Vagina (tissue), 2 donors: ENCODE measurements at places on chromosomes 16 and 17.

- no peak for DNase-seq
These were observed 67.6 kb downstream of the KPNA2 start for GRCh38 chr17:68103148-68103547.

GRCh38 chr16:27462846-27463682 is 61.1 kb downstream of the IL21R start:
- DNase-seq = no peak

DNA sequence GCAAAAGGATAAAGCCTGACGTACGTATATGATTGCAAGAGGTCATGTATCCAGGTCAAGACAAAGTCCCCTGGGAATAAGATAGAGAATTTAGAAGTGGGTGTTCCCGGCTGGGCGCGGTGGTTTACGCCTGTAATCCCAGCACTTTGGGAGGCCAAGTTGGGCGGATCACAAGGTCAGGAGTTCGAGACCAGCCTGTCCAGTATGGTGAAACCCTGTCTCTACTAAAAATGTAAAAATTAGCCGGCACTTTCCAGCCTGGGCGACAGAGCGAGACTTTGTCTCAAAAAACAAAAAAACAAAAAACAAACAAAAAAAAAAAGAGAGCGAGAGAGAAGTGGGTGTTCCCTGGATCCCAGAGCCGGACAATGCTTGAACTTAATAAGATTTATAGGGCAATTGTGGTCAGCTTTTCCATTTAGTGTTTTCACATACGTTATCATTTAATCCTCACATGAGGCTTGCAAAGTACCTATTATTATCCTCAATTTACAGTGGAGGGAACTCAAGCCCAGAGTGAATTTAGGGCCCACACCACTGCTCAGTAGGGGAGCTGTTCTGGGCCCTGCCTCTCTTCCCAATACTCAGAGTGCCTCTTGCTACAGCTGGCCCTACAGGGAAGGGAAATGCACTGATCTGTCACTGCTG is 481 bp upstream of the GLTPD2 start:
- no peak for DNase-seq

DNA sequence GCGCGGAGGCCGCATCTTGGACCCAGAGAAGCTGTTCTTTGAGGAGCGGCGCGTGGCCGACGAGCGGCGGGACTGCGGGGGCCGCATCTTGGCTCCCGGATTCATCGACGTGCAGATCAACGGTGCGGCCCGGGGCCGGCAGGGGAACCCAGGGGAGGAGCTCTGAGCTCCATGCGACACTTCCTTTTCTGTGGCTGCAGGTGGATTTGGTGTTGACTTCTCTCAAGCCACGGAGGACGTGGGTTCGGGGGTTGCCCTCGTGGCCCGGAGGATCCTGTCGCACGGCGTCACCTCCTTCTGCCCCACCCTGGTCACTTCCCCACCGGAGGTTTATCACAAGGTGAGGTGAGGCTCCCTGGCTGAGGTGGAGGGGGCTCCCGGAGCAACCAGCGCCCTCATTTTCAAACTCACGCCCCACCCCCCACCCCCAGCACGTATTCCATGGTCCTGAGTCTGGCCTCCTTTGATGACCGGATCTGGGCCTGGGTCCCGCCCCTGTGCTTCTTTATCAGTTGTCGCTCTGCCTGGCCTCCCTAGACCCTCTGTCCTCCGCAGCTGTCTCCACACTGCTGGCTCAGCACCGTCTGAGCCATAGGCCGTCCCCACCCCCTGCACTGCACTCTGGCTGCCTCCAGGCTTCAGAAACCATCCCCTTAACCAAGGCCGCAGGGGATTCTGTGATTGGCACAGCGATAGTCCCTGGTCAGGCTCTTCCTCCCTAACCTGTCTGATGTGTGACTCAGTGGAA is 787 bp downstream of the AMDHD2 start:
- DNase-seq = no peak

DNA sequence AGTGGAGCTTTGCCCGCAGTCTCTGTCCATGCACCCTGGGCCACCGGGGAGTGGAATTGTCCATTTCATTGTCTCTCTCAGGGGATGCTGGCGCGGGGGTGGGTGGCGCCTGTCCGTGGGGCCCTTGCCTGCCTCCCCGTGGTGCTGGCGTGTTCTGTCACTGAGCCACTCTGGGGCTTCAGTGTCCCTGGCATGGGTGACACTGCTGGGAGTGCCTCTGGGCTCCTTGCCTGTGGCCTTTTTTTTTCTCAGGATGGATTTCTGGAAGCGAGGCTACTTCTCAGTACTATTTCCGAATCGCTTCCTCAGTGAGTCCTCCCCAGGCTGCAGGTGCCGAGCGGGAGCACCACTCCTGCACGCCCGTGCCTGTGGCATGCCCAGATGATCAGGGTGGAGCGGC is 55.0 kb downstream of the PDPK1 start:
- DNase-seq = no peak

DNA sequence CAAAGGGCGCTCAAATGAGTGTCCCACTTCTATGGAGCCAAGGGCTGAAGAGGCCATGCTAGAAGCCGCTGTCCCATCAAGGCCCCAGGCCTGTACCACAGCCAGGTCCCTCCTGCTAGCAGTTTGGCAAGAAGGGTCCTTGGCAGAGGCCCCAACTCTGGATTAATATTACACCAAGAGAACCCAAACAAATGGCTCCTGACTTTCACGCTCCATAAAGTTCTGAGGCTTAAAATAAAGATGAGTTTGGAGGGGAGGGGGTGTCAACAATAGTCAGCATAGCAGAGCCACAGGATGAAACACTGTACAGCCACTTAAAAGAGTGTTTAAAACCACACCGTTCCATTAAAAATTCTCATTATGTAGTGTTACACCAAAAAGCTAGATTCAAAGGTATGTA is 30.5 kb downstream of the CUEDC1 start:
- DNase-seq = no peak
